ENCODE measurements at places on chromosomes 1 and 21.

- DNase-seq = no peak
These were observed 36.3 kb downstream of the SPRTN start for GRCh38 chr1:231374394-231374793.

DNA sequence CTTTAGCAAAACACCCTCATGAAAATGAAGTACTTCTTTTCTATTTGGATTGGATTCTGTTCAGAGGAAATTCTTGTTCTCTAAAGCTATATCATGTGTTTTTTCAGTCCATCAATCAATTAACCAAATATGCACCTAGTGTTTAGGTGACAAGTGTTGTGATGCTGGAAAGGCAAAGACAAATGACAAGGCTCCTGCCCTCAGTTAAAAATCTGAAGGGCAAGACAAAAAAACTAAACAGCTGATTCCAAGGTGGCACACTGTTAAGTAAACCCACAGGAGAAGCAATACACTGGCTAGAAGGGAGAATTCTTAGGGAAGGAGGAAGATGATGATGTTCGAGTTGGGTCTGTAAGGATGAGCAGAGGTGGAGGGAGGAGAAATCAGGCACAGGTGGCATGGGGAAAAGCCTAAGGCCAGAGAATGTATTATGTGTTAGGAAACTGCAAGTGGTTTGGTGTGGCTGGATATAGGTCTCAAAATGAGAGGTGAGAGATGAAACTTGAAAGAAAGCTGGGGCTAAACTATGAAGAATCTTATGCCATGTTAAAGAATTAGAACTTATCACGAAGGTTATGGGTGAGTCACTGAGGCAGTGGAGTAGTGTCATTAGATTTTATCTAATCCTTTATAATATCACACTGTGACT lies 51.8 kb upstream of the GFI1 start:
- DNase-seq = no peak

- no peak for DNase-seq
These were observed 49.1 kb downstream of the ATP2B4 start for GRCh38 chr1:203675596-203676347.

DNA sequence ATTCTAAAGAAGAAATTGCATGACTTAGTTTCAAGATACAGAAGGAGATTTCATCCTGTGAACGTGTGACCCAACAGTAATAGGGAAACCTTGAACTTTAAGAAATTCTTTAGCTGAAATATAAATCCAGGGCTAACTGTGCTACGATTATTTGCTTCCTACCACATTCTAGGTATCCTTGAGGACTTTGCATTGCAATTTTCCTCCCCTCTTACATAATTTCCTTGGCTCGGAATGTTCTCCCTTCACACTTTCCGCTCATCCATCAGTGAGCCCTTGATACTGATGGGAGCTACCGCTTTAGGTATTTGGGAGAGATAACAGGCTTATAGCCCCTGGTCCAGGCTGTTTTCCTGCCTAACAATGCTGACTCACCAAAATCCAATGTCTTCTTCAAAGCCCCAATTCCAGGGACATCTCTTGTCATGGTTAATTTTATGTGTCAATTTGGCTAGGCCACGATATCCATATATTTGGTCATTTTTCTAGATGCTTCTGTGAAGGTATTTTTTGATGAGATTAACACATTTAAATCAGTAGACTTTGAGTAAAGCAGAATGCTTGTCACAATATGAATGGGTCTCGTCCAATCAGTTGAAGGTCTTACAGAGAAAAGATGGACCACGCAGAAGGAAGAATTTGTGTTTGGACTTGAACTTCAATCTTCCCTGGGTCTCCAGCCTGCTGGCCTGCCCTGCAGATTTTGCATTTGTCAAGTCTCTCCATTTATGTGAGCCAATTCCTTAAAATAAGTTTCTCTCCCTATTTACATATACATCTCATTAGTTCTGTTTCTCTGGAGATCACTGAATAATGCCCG lies 121.2 kb downstream of the PTPN14 start:
- DNase-seq = no peak

DNA sequence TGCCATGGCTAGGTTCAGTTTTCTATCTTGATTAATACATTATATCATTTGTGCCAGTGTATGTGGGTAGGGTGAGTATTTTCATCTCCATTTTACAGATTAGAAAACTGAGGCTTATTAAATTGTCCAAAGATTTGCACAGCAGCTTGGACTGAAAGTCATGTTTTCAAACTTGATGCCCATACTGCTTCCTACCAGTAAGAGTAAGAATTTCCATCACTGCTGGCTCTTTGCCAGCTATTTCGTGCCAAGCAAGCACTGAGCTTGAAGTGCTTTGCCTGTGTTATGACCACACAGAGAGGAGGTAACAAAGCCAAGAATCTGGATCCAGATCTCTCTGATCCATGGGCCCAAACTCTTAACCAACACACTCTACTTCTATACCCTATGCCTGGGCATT lies 295.0 kb downstream of the VAV3 start:
- no peak for DNase-seq

DNA sequence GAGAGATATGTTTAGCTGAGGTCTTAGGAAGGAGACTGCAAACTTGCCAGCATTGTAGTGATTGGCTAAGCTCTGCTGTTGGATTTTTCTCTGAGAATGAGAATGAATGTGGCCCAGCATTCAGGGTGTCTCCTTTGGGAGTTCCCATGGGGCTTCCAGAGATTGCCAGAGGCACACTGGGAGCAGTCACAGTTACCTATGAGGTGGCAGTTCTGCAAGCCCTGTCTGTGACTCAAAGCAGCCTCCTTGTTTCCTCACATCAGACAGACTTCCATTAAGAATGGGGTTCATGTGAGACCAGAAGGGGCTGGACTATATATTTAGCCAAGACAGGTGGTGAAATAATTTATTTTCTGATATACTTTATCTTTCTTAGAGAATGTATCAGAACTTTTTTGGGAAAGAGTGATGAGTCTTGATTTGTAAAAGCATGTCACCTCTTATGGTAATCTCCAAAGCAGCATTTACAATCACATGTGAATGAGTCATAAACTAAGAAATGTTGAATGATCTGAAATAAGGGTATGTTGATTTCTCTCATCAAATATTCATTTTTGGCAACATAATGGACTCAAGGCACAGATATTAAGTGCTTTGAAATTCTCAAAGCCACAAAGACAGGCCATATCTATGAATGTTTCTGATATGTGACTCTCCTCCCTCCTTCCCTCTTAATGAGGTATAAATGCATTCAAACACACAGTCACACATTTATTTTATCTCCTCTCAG lies 9.5 kb upstream of the SLC19A2 start:
- DNase-seq = no peak

DNA sequence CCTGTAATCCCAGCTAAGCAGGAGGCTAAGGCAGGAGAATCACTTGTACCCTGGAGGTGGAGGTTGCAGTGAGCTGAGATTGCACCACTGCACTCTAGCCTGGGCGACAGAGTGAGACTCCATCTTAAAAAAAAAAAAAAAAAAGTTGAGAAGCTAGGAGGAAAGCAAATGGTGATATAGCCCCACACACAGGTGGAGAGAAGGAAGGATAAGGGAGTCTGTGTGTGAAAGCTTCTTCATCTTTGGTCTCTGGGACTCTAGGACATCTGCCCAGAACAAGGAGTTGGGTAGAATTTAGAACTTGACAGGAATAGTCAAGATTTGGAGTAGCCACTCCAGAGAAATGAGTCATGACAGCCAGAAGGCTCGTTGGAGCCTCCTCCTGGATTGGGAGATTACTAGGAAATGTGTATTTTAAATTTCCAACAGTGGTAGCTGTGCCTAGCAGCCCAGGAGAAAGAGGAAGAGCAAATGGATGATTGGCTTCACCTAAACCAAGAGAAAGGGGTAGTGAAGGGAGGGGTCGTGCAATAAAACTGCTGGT lies 19.9 kb downstream of the NPL start:
- DNase-seq = no peak

DNA sequence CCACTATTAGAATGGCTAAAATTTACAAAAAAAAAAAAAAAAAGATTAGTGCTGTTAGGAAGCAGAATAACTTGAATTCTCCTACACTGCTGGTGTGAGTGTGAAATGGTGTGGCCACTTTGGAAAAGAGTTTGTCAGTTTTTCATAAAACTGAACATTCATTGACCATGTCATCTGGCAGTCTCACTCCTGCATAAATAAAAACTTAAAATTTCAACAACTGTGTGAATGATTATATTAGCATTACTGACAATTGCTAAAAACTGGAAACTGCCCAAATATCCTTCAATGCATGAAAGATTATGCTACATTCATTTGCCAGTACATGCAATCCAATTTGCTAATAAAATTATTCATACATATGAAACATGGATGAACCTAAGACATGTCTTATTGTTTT lies 570.9 kb downstream of the NEGR1 start:
- DNase-seq = no peak

DNA sequence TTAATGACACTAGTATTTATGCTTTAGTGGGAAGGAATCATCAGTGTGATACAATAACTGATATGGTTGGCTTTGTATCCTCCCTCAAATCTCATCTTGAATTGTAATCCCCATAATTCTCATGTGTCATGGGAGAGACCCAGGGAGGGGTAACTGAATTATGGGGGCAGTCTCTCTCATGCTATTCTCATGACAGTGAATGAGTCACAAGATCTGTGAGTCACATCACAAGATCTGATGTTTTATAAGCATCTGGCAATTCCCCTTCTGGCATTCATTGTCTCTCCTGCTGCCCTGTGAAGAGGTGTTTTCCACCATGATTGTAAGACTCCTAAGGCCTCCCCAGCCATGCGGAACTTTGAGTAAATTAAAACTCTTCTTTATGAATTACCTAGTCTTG lies 1760.3 kb downstream of the NCAM2 start:
- no peak for DNase-seq

GRCh38 chr1:109040627-109040988 lies 1.3 kb downstream of the WDR47 start:
- no peak for DNase-seq

DNA sequence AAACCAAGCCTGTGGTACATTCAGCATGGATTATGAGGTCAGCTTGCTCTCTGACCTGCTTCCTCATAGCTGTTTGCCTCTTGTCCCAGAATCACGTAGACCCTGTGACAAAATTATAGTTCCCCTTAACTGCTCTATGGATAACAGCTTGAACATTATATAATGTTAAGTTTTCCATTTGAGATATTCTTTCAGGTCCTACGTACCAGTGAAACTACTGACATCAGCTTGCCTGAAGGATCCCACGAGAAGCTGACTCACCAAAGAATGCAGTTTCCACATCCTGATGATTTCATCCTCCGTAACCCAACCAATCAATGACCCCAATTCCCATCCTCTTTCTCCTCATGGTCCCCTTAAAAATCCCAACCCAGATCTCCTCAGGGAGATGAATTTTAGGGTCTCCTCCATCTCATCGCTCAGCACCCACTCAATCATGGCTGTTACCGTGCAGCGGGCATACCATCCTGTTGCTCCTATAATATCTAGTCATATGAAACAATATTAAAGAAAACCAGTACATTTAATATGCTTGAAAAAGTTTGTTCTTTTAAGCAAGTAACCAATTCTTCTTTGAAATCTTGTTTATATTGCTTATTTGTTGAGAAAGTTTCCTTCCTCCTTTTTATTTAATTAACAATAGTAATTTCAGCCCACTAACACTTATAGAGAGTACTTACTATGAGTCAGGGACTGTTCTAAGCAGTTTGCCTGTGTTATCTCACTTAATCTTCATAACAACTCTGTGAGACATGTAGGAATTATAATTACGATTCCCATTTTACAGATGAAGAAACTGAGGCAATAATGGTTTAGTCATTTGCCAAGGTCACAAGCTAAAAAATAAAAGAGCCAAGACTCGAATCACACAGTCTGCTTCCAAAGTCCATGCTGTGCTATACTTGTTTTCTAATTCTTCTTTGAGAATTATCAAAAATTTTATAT lies 27.4 kb downstream of the CHML start:
- no peak for DNase-seq

- no peak for DNase-seq
These were observed 486.6 kb downstream of the USP25 start for GRCh38 chr21:16216288-16216962.

GRCh38 chr1:179366093-179366800 lies 476 bp downstream of the AXDND1 start:
- no peak for DNase-seq

GRCh38 chr1:3069491-3070308 lies 697 bp downstream of the PRDM16 start:
- no peak for DNase-seq

DNA sequence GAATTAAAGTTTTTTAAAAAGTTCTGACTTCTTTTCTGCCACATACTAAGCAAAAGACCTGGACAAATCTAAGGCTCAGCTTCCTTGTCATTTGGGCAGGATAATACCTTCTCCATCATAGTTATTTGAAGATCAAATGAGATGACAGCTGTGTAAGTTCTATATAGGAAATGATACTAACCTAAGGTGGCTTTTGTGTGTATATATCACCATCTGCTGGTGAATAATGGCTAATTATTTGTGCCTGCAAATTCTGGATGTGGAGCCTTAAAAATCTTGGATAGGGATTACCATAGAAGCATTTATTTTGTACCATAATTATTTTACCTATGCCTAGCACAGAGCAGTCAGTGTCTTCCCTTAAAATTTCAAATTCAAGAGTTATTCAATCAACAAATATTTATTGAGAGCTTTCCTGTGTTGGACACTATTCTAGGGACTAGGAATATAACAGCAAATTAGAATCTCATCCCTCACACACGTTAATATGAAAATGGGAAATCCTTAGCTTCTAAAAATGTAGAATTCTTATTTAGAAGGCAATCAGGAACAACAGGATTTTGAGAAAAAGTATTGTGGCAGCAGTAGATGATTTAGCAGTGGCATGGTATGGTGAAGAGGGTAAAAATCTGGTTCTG lies 89.8 kb downstream of the TMEM200B start:
- DNase-seq = no peak

DNA sequence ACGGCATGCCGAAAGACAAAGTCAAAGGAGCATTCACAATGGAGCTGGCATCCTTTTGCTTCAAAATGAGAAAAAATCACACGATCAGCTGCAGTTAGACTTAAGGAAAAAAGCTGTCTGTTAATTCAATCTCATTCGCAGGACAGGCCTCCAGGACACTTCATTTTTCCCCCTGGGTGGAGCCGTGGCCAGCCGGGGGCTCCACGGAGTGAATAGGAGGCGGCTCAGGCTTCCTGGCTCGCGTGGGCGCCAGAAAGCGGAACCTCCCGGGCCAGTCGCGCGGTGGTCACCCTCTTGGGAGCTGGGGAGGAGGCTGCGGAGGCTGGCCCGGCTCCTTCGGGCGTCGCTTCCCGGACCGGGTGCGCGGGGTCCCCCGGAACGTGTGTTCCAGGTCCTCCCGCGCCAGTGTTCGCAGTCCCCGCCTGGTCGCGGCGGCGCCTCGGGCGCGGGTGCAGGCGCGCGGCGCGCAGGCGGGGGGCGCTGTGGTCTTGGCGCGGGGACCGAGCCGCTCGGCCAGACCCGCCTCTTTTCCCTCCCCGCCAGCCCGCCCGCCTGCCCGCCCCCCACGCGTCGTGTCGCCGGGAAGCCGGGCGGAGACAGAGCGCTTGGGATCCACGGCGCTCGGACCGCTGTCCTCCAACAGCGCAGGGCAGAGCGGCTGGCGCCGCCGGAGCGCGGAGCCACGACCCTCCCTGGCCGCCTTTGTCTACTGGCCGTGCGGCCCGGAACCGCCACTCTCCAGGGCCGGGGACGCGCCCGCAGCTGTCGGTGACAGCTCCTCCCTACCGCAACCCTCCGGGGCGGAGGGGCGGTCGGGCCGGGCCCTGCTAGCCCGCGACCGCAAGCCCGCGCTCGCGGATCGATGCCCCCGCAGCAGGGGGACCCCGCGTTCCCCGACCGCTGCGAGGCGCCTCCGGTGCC lies at the start of gene RHOU:
RHOU (plus strand) TSS at position 599 of the 921 bp plus-strand sequence; CDS start at position 863, 264 bp downstream.
- peak; percentile 79 for DNase-seq
